ENCODE measurements at places on chromosomes 4 and X.

DNA sequence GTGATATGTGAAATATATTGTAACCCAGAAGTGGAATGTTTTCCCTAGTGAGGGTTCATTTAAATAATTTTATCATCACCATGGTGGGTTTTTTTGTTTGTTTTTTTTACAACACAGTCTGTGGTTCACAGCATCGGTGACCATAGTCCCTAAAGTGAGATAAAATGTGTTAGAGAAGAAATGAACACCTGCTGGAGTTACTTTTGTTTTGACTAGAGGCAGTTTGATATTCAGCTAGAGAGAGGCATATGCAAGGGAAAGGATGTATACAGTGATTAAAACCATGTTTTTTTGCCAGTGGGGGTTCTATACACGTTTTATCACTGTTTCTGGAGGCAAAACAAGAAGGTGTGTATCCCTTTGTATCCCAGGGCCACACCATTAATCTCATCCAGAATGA lies 541.5 kb downstream of the PCDH7 start:
- DNase-seq = no peak

DNA sequence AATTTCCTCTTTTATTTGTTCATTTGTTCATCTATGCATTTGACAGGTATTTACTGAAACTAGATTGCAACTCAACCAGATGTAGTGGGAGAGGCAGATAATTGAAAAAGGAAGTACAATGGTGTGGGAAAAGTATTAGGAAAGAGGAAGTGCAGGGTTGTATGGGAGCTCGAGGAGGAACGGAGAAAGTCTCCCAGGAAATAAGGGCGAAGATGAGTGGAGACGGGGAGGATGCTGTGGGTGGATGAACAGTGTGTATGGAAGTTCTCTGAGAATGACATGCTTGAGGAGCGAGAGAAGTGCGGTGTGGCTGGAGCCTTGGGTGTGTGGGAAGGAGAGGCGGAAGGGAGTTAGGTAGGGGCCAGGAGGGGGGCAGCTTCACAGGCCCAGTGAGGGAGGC lies 87.5 kb upstream of the DHX15 start:
- DNase-seq = no peak

DNA sequence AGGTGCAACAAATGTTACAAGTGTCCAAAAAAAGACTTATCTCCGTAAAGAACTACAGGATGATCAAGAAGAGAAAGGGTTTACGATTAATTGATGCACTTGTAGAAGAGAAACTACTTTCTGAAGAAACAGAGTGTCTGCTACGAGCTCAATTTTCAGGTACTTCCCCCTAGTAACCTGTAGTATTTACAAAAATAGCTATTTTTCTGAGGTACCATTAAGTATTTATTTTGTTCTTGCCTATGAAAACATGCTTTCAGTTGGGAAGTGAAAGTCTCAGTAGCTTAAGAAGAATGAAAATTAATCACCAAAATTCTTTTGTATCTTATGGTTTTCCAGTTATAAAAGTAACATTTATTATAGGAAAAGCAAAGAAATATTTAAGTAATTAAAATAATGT lies 5.9 kb downstream of the THAP9 start:
- no peak for DNase-seq

DNA sequence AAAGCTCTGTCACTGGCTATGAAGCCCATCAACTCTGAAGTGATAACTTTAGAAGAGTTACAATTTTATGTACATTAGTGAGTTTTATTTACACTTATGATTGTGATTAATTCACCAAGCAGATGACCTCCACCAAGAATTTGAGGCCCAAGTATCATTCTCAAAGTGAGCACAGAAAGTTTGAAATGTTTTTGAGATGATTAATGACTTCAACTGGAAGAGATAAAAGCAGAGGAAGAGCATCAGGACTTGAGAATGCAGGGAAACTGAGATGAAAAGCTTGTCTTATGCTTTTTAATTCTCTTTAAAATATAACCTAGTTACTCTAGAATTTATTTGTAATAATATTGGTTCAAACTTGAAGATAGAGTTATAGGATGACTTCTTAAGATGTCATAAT lies 112.8 kb upstream of the H2AZ1 start:
- DNase-seq = no peak

DNA sequence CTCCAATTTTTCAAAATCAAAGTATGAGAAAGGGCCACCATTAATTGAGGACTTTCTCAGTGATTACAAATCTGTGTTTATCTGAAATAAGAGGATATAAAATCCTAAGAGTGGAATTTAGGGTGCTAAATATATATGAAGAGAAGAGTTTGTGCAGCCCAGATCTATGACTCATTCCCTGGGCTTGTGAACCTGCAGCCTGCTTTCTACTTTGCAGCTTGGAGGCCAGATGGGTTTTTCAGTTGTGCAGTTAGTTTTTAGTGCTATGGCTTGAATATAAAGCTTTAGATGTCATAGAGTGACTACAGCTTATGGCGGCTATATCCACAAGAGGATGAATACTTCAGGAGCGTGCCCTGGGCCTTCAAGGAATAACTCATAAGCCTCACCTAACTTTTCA lies 1391.1 kb downstream of the FSTL5 start:
- no peak for DNase-seq

Data from A172 (cell line).